Suppressor macrophage treated with lipopolysaccharide for 1 hour (primary cell): ENCODE measurements at places on chromosomes 11 and 22.

DNA sequence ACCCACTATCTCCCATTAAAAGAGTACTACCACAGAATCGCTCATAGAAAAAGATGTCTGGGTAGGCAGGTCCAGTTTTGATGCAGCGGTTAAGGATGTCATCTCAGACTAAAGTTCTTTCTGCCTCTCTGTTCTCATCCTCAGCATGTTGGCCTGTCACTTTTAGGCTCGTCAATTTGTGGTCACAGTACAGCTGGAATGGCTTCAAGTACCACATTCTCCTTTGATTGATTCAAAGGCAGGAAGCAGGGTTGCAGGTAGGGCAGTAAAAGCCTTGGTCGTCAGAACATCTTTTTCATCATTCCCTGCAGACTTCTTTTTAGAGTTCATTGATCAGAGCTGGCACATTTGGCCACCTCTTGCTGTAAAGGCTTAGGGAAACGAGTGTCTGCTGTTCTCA, 28.7 kb downstream of the SDHD start:
- no peak for DNase-seq

DNA sequence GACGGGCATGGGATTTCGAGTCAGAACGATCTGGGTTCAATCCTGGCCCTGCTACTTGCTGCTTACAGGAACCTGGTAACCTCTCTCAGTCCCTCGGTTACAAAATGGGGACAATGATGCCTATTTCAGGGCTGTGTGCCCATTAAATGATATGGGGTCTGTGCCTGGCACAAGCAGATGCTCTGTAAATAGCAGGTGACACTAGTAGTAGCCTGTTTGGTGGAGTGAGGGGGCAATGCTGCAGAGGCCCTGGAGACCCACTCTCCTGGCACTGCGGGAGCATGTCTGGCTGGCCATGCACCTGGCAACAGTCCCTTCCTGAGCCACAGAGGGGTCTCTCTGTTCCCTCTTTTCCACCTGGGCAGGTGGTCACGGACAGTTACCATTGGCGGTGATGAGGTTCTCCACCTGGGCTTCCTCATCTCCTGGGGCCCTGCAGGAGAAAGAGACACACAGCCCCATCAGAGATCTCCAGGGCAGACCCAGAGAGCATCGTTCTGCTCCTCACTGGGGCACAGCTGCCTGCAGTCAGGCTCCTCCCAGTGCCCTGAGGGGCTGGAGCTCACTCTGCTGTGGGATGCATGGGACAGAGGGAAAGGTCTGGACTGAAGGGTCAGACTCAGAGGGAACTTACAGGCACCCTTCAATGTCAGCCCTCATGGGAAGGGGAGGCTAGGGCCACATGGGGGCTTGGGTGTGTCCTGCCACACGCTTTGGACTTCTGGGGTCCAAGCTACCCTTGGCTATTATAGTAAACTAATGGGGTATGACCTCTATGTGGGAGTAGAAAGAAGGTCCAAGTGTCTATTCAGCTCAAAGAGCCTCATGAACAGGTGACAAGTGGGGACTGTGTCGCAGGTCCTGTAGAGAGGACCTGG, 15.6 kb upstream of the FXYD2 start:
- DNase-seq, result no peak

DNA sequence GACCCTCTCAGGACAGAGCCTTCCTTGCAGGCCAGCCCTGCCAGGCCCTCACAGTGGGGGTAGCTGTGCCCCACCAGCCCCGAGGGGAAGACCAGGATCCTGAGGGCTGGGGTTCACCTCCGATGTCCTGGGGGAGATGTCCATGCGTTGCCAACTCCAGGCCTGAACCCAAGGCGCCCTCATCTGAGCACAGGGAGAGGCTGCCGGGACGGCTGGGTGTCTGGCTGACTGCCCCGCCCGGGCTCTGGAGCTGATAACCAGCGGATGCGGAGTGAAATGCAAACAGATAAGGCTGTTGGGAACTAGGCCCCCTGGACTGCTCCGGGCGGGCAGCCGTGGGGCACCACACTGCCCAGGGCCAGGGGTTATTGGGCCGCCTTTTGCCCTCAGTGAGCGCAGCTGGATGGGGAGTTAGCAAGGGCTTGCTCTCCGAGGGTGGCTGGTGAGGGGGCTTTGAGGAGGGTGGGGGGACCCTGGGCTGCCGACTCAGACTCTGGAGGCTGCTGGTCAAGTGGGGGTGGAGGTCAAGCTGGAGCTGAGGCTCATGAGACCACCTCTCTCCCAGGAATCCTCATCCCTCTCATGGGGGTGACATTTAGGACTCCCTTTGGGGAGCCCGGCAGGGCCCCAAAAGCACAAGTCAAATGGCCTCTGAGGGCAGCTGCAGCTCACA, 5.6 kb upstream of the MUC6 start:
- no peak for DNase-seq

DNA sequence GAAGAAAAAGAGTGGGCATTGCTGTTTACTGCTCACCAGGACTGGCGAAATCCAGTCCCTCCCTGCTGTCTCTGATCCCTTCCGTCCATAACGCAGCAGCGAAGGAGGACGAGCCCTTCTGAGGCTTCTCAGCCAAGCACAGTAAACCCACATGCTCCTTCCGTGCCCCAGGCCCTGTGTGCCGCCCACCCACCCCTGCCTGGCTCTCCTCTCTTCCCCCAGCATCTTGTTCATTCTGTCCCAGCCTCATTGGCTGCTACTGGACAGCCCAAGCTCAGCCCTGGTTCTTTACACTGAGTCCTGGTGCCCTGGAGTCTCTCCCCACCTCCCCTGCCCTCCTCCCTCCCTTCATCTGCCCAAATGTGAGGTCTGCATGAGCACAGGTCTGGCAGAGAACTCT, 559.7 kb downstream of the BRD1 start:
- DNase-seq, result no peak

GRCh38 chr22:17629173-17629489, 582 bp upstream of the ATP6V1E1 start:
- DNase-seq, result no peak

GRCh38 chr11:1077033-1077416, 2.4 kb downstream of the MUC2 start:
- no peak for DNase-seq

DNA sequence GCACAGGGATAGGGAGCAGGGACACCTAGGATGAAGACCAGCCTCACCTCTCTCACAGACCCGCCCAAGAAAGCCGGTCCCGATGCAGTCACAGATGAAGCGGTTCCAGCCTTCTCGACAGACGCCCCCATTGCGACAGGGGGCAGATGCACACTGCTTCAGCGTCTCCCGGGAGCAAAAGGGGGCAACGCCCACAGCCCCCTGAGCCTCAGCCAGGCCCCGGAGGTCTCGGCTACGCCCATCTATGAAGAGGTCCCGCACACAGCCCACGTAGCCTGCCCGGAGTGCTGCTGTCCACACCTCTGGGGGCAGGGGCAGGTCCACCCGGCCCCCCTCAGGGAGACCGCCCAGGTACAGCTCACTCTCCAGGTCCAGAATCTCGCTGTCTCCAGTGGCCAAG, 62.3 kb downstream of the NRXN2 start:
- DNase-seq, result no peak

DNA sequence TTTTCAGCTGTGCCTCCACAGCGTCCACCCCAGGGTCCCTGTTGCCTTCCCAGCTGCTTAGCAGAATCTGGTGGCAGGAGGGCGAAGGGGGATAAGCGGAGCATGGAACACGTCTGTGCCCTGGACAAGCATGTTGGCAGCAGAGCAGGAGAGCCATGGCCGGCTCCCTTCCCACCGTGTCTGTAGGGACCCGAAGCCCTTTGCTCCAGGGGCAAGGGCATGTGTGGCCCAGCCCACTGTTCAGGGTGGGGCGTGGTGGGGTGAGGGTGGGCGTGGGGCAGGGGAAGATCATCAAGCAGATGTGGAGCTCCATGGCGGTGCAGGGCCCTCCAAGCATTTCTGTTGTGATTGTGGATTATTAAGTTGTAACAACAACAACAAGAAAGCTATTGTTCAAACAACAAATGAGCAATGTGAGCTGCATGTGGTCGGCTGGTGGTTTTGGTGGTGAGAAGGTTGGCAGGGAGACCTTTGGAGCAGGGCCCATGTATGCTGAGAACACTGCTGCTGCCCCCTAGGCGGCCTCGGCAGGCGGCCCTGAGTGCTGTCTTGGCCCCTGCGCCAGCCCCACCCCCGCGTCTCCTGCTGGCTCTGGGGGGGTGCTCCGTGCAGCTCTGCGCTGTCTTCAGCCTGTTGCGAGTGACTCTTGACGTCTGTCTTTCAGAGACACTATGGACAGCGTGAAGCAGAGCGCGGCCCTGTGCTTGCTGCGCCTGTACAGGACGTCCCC, 50.9 kb downstream of the AP2A2 start:
- DNase-seq, result no peak

DNA sequence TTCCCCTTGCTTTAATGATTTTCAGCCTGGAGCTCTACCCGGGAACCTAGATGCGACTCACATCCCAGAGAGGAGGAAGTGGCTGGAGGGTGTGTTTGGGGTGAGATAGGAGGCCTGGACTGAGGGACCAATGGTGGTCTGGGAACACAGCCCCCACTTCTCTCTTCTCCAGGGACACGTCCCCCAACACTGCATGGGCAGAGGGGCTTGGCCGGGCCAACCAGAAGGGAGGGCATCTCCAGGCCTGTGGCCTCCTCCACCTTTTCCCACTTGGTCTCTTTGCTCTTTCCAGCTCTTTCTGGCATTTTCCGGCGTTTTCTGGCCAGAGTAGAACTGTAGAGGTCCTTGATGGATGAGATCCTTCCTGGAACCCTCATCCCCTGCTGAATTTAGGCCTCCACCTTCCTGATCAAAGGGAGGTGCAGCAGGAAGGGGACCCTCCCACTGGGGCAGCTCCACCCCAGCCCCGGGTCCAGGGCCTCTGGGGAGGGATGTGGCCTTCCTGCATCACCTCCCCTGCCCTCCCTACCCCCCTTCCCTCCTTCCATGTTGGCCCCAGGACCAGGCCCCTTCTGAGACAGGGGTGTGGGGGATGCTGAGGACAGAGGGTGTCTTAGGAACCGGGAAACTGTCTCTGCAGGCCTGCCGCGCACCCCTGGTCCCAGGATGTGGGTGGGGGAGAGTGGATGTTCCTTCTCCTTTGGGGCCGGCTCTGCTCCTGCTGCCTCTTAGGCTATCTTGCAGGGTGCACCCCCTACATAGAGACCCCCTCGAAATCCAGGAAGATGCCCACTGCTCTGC, 24.4 kb downstream of the MRGPRG start:
- DNase-seq, result no peak

DNA sequence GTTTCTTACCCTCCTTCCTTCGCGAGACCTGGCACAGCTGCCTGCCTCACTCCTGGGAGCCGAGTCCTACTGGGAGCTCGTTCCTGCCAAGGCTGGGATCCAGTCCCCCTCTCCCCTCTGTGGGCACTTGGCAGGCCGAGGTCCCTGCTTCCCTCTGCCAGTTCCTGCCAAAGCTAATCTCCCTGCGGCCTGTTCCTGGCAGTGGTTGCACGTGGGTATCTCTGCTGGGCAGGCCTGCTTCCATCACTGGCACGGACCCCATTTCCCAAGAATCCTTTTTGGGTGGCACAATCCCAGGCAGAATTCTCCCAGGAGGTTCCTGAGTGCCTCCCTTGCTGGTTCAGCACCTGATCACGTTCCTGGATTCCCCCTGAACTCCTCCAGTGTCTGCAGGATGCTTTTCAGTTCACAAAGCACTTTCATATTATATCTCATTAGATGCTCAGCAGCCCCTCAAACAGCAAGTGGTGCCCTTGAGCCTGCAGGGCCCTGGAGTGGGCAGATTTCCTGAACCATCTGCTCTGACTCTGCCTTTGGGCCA, 96.5 kb downstream of the RRM1 start:
- DNase-seq, result no peak

GRCh38 chr11:70531281-70532065, 133.1 kb downstream of the CTTN start:
- DNase-seq, result no peak

DNA sequence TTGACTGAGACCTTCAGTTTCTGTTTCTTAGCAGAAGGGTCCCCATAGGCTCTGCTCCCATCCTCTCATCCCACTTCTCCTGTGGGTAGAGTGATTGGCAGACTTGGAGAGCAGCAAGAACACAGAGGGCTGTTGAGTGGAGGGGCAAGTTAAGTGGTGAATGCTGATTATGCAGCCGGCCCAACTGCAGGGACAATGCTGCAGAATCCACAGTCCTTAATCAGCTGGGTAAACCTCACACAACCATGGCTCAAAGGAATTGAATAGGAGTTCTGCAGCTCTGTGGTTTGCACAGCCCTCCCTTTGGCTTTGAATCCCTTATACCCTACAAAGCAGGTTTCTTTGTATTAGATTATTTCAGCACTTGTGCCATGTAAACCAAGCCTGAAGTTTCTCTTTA, 161.1 kb downstream of the NAV2 start:
- DNase-seq, result no peak

DNA sequence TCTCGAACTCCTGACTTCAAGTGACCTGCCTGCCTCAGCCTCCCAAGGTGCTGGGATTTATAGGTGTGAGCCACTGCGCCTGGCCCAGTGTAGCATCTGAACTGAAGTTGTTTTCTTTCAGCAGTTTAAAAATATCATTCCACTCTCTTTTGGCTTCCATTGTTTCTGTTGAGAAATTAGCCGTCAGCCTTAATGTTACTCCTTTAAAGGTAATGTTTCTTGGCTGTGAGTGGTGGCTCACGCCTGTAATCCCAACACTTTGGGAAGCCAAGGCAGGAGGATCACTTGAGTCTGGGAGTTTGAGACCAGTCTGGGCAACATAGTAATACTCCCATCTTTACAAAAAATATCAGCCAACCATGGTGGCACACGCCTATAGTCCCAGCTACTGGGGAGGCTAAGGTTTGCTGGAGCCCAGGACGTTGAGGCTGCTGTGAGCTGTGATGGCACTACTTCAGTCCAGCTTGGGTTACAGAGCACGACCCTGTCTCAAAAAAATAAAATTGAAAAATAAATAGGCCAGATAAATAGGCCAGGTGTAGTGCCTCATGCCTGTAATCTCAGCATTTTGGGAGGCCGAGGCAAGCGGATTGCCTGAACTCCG, 25.9 kb downstream of the MCAM start:
- DNase-seq, result no peak

GRCh38 chr11:19805827-19806226, 93.2 kb downstream of the NAV2 start:
- no peak for DNase-seq

GRCh38 chr11:86346513-86346912, 28.2 kb upstream of the CCDC81 start:
- no peak for DNase-seq

GRCh38 chr11:68347841-68348240, 35.5 kb downstream of the LRP5 start:
- no peak for DNase-seq

DNA sequence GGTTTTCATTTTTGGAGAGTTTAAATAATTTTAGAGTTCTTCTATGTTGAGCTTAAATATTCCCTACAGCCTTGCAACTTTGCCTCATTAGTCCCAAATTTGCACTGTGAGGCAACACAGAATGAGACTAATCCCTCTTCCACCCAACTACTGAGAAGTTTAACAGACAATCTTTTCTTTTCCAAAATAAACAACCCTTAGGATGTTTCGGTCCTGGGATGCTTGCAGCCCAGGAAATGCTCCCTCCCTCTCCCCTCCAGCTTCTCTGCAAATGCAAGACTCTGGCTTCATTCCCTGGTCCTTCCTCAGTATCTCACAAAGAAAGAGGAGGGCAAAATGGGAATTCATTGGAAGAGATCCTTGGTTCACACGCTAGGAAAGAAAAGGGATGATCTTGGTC, 222.5 kb downstream of the ST3GAL4 start:
- no peak for DNase-seq

GRCh38 chr11:39139581-39139980, 2319.9 kb downstream of the LRRC4C start:
- DNase-seq, result no peak

GRCh38 chr11:134004496-134005172, 47.9 kb upstream of the IGSF9B start:
- DNase-seq, result no peak

- DNase-seq, result no peak
Observed at GRCh38 chr11:110757962-110758755, 45.9 kb upstream of the ARHGAP20 start.

- DNase-seq, result peak; percentile 13
Observed at GRCh38 chr11:69520186-69520916, 38.9 kb downstream of the LINC01488 start.
